ENCODE measurements at places on chromosomes 11 and 22.

- no peak for DNase-seq
Observed at GRCh38 chr11:110728476-110728875, 16.2 kb upstream of the ARHGAP20 start.

GRCh38 chr11:66603072-66603471, 10.1 kb downstream of the CCS start:
- no peak for DNase-seq

DNA sequence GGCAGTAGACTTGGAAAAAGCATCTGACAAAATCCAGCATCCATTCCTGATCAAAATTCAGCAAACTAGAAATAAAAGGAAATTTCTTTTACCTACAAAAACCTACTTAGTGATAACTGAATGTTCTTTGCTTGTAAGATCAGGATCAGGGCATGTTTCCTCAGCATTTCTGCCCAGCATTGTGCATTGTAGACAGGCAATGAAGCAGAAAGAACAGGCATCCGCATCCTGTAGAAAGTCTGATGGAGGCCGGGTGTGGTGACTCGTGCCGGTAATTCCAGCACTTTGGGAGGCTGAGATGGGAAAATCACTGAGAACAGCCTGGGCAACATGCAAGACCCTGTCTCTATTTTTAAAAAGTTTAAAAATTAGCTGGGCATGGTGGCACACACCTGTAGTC, 32.5 kb upstream of the PANX2 start:
- no peak for DNase-seq

DNA sequence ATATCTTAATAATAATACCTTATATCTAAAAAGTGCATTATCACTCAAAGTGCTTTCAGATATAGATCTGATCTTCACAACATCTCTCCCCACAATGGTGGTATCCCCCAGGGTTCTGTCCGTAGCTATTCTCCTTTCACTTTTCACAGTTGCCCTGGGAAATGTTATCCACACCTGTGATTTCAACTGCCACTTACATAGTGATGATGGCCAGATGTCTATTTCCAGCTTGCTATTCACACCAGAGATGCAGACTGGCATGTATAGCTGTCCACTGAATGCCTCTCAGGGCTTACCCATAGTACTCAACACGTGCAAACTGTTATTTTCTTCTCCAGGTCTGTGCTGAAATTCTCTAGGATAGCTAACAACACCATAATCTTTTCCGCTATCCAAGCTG, 724.7 kb downstream of the DLG2 start:
- no peak for DNase-seq

DNA sequence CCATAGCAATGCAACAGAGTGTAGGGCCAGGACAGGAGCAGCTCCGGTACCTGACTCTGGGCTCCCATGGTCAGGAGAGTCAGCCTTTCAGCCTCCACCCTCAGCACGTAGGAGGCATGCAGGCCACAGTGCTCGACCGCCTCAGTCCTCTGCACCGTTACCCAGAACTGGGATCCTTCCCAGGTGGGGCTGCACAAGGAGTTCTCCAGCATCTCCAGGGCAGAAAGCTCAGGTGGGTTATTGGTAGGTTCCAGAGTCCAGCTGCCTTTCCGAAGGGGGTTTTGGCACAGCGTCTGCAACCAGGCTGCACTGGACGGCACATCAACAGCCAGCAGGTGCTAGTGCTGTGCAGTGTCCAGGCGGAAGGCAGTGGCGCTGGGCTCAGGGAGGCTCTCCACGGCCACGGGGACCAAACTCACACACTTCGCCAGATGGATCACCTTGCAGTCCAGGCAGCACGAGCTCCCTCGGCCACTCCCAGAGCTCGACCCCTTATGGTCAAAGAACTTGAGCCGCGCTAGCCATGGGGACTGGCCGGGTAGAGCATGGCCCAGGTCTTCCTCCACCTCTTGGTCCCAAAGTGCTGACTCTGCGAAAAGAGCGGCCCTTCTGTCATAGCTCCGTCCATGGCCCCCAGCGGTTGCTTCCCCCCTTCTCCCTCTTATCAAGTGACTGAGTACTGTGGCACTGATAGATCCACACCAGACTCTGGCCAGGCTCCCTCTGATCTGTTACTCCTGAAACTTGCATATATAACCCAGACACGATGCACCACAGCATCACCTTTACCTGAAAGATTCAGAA, 6.9 kb upstream of the PHOX2A start:
- DNase-seq, result no peak

DNA sequence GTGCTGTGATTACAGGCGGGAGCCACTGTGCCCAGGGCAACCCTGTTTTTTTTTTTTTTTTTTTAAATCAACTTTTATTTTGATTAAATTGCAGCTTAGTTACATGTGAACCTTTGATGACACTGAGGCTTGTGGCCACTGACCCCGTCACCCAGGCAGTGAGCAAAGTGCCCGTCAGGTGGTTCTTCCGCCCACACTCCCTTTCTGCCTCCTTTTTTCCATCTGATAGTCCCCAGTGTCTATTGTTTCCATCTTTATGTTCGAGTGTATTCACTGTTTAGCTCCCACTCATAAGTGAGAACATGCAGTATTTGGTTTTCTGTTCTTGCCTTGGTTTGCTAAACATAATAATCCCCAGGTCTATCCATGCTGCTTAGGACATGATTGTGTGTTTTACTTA, 110.9 kb upstream of the GRK3 start:
- peak; percentile 20 for DNase-seq

- no peak for DNase-seq
Observed at GRCh38 chr22:49509016-49509415, 318.7 kb downstream of the BRD1 start.

GRCh38 chr11:749731-750130, 2.5 kb downstream of the TALDO1 start:
- no peak for DNase-seq

DNA sequence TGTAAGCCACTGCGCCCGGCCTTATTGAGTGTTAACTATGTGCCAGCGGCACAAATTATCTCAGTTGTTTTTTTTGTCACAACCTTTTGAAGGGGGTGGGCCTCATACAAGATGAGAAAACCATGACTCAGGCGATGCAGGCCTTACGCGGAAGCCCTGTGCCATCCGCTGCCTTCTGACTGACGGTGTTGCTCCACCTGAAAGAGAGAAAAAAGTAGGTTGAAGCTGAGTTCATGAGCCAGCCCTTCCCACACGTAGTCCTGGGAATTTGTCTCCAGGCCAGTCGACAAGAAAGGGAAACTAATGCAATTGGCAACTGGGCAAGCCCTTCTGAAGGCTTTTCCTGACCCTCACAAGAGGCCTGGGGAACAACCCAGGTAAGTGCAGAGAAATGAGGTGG, 96.9 kb upstream of the CRYBB3 start:
- no peak for DNase-seq

- DNase-seq, result no peak
Observed at GRCh38 chr22:24496661-24497060, 1.5 kb downstream of the UPB1 start.

GRCh38 chr11:123547180-123547579, 107.2 kb downstream of the SCN3B start:
- no peak for DNase-seq

DNA sequence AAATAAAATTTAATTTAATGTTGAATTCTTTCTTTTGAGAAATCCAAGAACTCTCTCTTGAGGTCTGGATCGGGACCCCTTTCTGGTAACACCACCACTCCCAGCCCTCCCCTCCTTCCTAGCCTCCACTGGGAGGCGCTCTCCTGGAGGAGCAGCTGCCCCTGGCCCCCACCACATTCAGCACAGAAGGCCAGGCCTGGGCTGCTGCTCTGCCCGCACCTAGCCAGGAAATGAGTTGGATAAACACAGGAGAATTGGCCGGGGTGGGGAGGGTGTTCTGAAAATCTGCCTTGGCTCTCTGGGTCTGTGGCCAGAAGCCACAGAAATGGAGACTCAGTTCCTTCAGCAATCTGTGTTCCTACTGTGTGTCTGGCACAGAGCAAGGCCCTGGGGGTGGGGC, 31.2 kb downstream of the C22orf42 start:
- no peak for DNase-seq

- DNase-seq, result no peak
Observed at GRCh38 chr11:100922121-100922520, 207.5 kb downstream of the PGR start.

DNA sequence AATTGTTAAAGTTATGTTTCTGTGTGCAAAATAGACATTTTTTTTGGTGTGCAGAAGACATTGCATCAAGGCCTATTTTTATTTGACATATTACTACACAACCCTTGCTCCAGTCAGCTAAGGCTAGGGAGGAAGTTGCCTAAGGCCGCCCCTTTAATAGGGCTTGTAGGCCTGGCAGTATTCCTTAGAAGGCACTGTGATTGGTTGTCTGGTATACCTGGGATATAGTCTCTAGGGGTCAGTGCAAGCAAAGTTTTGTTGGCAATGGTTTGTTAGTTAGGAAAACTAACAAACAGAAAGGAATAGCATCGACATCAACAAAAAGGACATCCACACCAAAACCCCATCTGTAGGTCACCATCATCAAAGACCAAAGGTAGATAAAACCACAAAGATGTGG, 16.9 kb downstream of the CCDC15 start:
- DNase-seq, result no peak

DNA sequence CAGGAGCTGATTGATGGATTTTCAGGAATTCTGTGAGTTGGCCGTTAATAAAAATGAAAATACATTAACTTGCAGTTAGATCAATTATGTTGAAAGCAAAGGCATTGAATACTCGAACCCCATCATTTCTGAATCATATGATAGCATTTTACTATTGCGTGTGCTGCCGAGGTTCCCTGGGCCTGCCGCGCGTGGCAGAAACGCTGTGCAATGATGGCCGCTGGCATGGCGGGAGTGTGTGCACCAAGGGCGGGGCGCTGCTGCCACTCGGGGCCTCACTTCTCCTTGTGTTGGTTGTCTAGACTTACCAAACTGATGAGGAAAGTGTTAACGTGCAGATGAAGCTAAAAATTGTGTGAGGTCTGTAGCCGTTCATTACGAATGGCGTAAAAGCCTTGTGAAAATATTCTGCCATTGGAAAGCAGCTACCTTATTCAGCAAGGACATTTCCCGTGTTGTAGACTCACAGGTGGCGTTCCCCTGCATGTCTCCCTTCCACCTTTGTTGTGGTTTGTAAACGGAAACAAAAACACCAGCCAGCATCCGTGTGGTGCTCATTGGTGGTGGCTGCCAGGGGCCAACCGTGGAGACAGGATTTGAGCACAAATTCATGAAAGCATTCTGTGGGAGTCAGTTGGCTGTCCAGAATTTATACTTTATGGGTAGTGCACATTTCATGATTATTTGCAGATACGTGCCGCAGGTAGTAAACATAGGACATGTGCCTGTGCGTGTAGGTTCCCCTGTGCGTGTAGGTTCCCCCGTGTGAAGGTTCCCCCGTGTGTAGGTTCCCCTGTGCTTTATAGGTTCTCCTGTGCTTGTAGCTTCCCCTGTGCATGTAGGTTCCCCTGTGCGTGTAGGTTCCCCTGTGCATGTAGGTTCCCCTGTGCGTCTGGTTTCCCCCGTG, 5.9 kb upstream of the GRAMD4 start:
- DNase-seq, result peak; percentile 25

- no peak for DNase-seq
Observed at GRCh38 chr22:23120415-23120899, 21.3 kb downstream of the RSPH14 start.

DNA sequence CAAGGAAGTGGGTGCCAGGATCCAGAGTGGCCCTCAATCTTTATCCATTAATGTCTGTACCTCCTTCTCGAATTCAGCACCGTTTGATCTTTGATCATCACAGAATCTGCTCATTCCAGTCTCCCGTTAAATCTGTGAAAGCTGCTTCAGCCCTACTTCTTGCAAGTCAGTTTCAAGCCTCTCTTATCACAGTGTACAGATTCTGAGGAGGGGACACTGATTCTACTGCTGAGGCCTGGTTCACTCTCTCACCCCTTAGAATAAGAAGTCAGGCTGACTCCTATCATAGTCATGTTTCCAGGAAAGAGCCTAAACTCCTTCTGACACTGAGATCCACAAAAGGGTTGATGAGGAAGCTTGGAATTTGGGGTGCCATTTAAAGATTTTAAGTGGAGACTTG, 39.0 kb downstream of the MAML2 start:
- no peak for DNase-seq

GRCh38 chr11:76265771-76266241, 59.5 kb upstream of the WNT11 start:
- DNase-seq, result no peak

- DNase-seq, result no peak
Observed at GRCh38 chr11:23540101-23540561, 679.9 kb upstream of the CCDC179 start.

GRCh38 chr22:44925465-44926123, 84.2 kb downstream of the PHF21B start:
- no peak for DNase-seq

DNA sequence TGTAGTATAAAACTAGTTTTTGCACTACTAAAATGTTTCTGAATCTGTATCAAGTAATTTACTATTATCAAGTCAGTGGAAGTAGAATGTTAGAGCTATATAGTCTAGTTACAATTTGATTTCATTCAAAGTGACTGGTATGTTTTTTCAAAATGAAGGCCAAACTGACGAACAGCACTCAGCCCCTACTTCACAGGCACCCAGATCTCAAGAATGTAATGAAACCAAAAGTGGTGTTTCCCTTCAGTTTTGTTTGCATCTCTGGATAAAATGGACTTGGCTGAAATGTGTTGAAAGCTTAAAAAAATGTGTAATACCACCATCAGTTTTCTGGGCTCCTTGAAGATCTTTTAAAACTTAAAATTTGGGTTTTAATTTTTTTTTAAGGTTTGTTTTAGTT, 46.4 kb downstream of the QSER1 start:
- DNase-seq, result no peak

GRCh38 chr11:95762534-95762933, 27.0 kb downstream of the FAM76B start:
- no peak for DNase-seq

DNA sequence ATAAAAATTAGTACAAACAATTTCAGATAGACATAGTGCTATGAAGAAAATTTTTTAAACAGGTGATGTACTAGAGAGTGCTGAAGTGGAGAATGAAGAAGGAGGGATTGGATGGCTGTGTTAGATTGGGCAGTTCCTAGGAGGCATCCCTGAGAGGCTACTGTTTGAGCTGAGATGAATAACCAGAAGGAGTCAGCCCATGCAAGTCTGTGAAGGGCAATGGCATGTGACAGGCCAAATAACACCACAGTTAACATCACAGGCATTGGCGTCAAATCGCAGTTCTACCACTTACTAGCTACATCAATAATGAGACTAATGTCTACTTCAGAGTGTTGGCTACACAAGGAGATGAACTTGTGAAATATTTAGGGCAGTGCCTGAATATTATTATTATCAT, 35.4 kb downstream of the HORMAD2 start:
- no peak for DNase-seq

- no peak for DNase-seq
Observed at GRCh38 chr22:47030143-47030661, 267.8 kb downstream of the TBC1D22A start.

- DNase-seq, result no peak
Observed at GRCh38 chr11:44133335-44133946, 38.0 kb downstream of the EXT2 start.
